ENCODE measurements at places on chromosomes 6 and 20. TPM values are rescaled to one million over a fixed set of nuclear protein-coding genes. Genes with fewer than 3 reads are reported as not detected.

The C6orf15 gene
- not detected for polyA plus RNA-seq

The TSBP1 gene
- not detected for polyA plus RNA-seq

The FAM217A gene
- not detected for polyA plus RNA-seq

The SAMHD1 gene
- 11.5 TPM for polyA plus RNA-seq

The OTOR gene
- not detected for polyA plus RNA-seq
